ENCODE measurements at places on chromosomes 2 and 18.

GRCh38 chr2:152600697-152601096 lies 116.6 kb downstream of the PRPF40A start:
- no peak for DNase-seq

DNA sequence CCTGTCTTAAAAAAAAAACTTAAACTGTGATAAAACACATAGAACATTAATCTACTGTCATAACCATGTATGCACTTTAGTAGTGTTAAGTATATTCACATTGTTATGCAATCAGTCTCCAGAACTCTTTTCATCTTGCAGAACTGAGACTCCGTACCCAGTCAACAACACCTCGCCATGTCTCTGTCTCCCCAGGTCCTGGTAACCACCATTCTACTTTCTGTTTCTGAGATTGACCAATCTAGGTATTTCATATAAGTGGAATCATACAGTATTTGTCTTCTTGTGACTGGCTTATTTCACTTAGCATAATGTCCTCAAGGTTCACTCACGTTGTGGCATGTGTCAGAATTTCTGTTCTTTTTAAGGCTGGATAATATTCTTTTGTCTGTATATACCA lies 290.8 kb upstream of the CXCR4 start:
- DNase-seq = no peak

- DNase-seq = peak; percentile 54
These were observed 94.4 kb upstream of the TGFA start for GRCh38 chr2:70647873-70648481.

GRCh38 chr2:184031402-184032147 lies 566.8 kb upstream of the ZNF804A start:
- no peak for DNase-seq

GRCh38 chr2:134522496-134523455 lies 196.0 kb downstream of the TMEM163 start:
- no peak for DNase-seq

GRCh38 chr2:221372159-221372884 lies 199.8 kb downstream of the EPHA4 start:
- DNase-seq = no peak

GRCh38 chr18:38619129-38619528 lies 1053.5 kb upstream of the CELF4 start:
- no peak for DNase-seq

DNA sequence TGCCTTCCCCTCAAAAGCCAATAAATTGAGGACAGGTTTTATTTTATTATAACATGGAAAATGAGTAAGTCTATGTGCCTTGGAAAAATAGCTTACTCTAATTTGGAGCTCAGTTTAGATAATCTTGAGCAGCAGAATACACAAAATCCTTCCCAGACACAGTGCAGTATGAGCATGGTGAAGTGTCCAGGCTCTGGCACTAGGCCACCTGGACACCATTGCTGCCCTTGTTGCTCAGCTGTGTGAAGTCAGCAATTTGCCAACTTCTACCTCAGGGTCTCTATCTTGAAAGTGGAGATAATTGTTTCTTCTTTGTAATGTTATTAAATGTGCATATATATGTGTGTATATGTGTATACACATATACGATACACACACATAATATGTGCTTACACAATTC lies 104.9 kb upstream of the CAVIN2 start:
- DNase-seq = no peak

DNA sequence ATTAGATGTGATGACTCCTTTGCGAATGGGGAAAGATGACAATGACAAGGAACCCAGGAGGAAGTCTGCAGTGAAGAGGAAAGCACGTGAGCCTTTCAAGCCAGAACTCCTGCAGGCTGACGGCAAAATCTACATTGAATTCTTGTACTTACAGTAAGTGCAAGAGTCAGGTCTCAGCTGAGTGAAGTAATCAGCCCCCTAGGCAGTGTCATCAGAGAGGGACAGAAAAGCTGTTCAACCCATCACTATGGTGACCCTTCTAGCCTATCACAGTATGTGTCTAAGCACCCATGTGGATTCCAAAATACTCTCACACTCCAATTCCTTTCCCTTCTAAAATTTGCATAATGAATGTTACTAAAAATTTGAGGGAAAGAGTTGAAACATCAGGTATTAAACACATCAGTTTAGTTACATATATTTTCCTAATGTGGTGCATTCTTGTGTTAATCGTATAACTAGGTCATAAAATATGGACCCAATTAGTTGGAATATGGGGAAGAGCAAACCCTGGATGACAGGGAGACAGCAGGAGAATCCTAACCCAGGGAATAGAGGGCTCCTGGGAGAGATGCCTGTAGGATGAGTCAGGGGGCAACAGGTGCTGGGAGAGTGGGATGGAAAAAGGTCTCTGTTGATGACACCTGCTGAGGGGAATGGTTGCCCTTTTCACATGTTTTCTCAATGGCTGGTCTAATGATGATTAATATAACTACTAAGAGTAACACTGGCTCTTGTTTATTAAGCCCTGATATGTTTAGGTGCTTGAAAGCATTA lies 39.5 kb downstream of the VWC2L start:
- DNase-seq = no peak

DNA sequence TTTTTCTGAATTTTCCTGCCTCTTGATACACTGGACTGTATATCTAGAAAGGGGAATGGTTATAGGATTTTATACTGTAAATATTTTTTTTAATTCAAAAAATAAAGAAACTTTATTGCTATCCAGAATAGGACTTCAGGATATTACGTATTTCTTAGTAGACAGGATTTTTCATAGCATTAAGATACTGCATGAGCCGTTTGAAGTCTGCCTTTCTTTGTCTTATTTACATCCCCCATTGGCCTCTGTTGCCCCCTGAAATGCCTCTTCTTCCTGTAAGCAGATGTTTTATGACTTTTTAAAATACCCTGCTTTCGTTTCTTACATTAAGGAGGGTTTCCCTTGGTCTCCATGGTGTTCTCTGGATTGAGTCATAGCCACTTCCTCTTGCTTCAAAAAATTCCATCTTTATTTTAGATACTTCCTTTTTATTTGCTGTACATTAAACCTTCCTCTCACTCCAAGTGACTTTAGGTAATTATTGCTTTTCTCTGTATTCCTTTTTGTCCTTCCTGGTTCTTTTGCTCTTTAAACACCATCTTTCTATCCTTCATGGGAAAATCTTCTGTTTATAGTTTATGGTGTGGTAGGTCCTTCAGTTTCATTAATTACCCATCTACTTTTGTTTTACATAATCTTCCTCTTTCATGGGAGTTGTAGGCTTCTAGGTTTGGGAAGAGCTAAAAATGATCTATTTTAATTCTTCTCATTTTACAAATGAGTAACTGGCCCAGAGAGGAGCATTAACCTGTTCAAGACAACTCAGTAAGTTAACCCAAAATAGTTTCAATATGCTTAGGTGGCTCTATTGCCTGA lies 72.6 kb downstream of the ZNF532 start:
- peak; percentile 41 for DNase-seq

GRCh38 chr2:197235711-197236110 lies 74.9 kb downstream of the ANKRD44 start:
- DNase-seq = no peak

DNA sequence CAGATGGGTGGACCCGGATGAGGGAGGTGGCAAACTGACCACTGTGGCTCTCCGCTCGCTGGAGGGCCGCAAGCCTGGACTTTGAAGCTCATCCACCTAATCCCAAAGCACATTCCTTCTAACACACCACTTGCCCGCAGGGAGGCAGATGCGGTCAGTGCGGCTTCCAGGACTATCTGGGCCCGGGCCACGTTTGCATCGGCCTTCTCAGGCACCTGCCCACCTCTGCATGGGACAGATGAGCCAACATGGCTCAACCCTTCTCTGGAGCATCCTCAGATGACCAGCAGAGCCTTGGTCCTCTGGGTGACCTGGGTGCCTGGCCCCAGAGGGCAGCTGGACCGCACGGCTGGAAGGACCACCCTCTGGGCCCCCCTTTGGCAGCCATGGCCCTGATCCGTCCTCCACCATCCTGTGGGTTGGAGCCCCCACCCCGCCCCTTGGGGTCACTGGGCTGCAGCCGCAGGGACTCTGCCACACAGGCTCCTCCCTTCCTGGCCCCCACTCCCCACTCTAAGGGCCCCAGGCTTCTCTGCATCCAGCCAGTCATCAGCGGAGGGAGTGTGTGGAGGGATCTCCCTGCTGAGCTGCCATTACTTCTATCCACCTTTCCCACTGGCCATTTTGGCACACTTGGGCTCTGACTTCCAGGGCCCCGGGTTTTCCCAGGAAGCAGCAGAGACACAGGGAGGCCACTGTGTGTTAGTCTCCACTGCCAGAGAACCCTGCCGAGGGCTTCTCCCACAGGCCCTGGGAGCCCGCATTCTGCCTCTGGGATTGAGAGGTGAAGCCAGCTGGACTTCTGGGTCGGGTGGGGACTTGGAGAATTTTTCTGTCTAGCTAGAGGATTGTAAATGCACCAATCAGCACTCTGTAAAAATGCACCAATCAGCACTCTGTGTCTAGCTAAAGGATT lies 12.3 kb downstream of the HDAC4 start:
- no peak for DNase-seq

- no peak for DNase-seq
These were observed 55.3 kb downstream of the KCTD1 start for GRCh38 chr18:26493021-26493420.

GRCh38 chr2:157257312-157258252 lies at the start of gene GALNT5:
Gene GALNT5, plus strand, starts transcription at chr2:157257705. Its CDS starts 378 bp downstream, at chr2:157258083.
- peak; percentile 41 for DNase-seq

- DNase-seq = no peak
These were observed 25.3 kb upstream of the TACR1 start for GRCh38 chr2:75224636-75225094.

DNA sequence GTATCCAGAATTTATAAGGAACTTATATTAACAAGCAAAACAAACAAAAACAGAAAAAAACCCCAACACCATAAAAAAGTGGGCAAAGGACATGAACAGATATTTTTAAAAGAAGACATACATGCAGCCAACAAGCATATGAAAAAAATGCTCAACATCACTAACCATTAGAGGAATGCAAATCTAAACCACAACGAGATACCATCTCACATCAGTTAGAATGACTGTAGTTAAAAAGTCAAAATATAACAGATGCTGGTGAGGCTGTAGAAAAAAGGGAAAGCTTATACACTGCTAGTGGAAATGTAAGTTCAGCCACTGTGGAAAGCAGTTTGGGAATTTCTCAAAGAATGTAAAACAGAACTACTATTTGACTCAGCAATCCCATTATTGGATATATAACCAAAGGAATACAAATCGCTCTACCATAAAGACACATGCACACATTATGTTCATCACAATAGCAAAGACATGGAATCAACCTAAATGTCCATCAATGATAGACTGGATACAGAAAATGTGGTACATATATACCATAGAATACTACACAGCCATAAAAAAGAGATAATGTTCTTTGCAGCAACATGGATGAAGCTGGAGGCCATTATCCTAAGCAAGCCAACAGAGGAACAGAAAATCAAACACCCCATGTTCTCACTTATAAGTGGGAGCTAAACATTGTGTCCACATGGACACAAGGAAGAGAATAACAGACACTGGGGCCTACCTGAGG lies 25.3 kb downstream of the PREPL start:
- DNase-seq = peak; percentile 73

DNA sequence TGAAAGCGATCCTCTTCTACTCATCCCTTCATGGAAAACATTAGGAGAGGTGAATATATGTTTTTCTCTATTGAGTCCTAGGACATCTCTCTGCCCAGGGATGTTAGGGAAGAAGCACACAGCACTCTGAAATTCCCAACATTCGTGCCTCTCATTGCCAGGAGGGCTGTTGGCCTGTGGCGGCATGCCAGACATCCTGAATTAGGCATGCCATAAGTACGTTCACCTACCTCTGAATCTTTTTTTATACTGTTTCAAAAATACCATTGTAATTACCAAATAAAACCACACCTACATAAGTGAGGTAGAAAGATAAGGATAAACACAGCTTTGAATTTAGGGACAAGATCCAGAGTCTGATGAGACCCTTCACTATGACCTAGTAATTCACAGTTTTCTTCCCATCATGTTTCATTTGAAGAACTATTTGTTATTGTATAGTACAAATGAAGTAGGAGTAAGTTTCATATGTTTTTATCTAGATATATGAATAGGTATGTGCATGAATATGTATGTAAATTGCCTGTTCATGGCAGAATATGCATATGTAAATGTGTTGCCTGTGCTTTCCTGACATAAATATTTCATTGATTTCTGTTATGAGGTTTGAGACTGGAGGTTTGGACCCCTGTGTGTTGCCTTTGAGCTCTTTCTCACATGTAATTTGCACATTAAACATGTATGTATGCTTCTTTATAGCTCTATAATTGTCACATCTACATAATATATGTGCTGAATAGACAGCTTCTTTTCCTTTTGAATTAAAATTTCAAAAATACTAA lies 66.6 kb upstream of the STAM2 start:
- no peak for DNase-seq

DNA sequence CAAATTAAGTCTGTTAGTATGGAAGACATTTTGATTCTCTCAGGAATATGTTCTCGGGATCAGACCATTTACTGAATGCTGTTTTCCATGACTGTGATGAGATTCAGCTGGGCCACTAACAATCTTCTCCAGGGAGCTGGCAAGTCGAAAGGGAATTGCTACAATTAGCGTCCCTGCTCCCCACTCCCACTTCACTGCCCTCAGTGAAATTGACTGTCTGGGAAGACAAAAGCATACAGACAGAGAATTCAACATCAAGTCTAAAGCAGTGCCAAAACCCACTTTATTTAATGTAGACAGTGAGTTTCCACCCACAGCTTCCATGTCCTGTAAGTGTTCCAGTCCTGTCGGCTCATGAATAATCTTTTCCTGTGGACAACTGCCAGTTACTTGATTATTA lies 34.0 kb upstream of the COL3A1 start:
- DNase-seq = no peak

- no peak for DNase-seq
These were observed 66.0 kb upstream of the ACKR3 start for GRCh38 chr2:236503583-236503982.

- no peak for DNase-seq
These were observed 22.1 kb downstream of the MFF start for GRCh38 chr2:227347117-227347516.

DNA sequence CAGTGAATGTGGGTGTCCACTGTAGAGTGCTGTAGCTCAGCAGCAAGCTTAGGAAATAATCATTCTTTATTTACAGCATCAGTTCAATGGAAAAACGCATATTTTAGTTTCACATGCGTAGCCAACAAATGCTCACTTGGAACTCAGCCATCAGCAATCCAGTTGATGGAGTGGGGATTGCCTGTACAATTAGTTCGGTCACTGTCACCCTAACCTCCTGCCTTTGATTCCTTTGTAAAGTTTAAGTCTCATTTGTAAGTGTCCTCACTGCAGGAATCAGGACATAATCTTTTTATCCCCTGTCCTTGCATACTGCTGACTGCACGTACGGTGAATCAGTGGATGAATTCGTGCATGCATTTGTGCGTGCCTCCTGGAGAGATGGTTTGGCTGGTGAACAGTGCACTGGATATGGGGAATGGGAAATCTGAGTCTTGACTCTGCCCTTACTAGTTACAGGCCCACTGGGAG lies 55.9 kb downstream of the RAB31 start:
- DNase-seq = no peak

- DNase-seq = no peak
These were observed 826.4 kb downstream of the EPHA4 start for GRCh38 chr2:220745682-220746081.

GRCh38 chr18:76842837-76843530 lies 20.6 kb downstream of the ZNF236 start:
- no peak for DNase-seq
